Kidney tubule cell (primary cell): ENCODE measurements at places on chromosomes 3 and 15.

DNA sequence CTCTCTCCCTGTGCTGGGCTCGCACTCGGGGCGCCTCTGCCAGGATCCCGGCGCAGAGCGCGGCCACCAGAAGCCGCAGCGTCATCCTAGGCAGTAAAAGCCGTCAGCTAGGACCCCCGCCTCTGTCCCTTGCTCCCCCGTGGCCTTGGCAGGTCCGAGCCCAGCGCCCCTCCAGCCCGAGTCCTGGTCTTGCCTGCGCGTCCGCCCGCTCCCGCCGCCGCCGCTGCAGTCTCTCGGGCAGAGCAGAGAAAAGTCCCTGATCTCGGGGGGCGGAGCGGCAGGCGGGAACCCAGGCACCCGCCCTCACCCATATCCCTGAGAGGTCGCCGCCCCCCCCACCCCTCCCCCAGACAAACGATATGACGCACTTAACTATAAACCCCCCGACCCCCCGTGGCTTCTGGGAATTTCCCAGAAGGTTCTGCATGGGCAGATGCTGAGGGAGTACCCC, at the start of gene COL7A1:
Gene COL7A1, minus strand, starts transcription at position 255 of the 451 bp plus-strand sequence. Its CDS starts 170 bp downstream, at position 85.
- DNase-seq = no peak

GRCh38 chr15:38576837-38577236, 12.2 kb upstream of the RASGRP1 start:
- no peak for DNase-seq

- no peak for DNase-seq
Observed at GRCh38 chr15:79778378-79778990, 118.3 kb downstream of the MTHFS start.

GRCh38 chr15:62647202-62647842, 395.2 kb upstream of the TPM1 start:
- peak; percentile 96 for DNase-seq

GRCh38 chr15:63595688-63596087, 1.5 kb upstream of the FBXL22 start:
- no peak for DNase-seq

- no peak for DNase-seq
Observed at GRCh38 chr3:155495387-155495786, 201.9 kb upstream of the STRIT1 start.

DNA sequence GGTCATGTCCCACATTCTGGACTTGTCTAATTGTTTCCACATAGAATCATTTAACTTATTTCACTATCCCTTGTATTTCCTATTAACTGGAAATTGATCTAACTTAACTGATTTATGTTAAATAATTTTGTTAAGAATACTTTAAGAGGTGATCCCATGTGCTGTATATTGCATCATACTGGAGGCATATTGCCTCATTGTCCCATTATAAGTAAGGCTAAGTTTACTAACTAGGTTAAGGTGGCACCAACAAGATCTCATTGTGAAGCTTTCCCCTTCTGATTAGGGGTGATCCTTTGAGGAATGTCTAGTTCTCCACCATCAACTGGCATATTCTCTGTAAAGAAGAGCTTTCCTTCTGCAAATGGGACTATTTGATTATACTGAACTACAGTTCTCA, 24.4 kb downstream of the MAP1A start:
- no peak for DNase-seq

DNA sequence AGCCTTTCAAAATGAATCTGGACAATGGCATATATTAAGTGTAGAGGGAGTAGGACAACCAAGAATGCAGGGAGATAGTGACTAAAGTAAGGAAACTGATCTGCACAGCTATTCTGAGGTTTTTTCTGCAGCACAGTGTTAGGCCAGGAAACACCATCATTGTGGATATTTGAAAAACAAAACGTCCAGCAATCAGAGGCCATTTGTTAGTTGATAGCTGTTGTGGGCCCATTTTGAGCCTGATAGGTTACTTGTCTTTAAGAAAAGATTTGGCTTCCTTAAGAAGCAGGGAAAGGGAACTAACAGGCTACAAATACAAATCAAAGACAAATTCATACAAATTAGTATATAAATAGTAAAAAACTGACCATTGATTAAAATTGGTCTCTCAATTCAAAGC, 375.8 kb upstream of the ARL6 start:
- no peak for DNase-seq
